H7 (cell line): ENCODE measurements at places on chromosomes 5 and 9.

DNA sequence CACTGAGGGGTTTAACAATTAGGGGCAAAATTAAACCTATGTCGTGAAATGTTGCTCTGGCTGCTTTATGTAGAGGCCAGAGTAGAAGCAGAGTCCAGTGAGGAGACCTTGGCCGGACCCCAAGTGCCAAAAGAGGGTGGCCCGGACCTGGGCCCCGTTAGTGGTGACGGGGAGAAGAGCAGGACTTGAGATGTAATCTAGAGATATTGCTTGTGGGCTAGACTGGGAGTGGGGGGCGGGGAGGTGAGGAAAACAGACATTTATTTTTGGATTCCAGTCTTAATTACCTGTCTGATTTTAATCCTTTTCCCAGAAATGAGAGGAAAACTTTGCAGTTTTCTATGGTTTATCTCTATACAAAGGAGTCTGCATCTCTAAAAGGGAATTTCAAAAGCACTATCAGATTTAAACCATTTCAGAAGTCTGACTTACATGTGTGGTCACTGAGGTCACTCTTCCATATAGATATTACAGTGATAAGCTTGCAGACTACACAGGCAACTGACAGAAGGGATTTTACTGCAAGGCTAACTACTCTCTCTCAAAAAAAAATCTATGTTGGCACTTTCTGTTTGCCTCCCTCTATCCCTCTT, 108.1 kb downstream of the MED27 start:
- no peak for DNase-seq

DNA sequence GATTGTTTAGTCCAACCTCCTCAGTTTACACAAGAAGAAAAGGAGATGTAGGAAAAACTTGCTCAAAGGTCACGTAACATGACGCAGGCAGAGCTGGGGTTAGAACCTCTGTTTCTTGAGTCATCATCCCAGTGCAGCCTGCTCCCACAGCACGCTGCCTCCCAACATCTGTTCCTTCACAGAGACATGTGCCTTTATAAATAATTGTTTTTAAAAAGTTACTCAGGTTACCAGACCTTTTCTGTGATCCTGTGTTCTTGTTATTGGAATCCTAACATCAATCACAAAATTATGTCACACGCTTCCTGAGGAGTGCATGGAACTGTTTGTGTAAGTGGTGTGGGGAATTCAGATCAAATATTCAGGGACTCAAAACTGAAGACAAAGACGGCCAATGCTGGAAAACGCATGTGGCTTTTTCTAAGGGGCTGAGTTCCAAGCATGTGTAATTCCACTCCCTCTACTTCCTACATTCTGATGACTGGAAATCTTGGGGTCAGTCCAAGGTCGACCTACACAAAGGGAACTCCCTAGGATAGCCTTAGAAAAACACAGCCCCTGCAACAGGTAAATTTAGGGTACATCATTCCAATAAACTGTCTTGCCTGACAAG, 184.3 kb downstream of the TSSK1B start:
- DNase-seq: no peak

DNA sequence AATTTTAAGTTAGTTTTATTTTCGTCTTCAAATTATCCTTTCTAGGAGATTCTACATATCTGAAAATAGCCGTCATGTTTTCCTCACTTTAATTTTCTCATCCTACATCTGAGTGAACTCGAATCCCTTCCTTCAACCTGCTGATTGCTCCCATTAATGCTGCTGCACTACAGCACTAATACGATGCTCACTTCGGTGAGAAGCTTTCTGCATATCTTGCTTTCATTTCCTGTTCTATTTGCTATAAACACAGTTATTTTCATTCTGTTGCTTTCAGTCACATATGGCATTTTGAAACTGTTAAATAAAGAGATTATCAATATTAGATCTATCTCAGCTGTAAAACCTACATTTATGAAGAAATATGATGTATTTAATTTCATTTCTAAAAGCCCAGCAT, 749.2 kb downstream of the EFNA5 start:
- no peak for DNase-seq

DNA sequence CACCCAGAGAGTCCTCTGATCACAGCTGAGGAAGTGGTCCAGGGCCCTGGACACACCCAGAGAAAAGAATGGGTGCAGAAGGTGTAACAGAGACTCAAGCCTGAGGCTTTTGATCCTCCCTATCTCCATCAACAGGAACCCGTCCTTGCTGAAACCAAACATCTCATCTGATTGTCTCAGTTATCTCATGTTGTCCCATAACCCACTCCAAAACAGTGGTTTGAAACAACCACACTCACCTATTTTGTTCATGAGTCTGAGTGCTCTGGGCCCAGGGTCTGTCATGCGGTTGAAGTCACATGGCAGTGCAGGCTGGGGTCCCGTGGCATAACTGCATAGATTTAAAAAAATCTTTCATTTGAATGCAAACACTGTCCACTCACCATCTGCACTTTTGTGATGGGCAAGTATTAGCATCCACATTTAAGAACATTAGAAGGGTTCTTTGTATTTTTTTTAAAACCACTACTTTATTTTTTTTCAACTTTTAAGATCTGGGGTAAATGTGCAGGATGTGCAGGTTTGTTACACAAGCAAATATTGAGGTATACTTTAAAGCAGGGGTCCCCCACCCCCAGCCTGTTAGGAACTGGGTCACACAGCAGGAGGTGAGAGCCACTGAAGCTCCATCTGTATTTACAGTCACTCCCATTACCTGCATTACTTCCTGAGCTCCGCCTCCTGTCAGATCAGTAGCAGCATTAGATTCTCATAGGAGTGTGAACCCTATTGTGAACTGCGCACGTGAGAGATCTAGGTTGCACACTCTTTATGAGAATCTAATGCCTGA, 255.8 kb downstream of the ROR2 start:
- no peak for DNase-seq

DNA sequence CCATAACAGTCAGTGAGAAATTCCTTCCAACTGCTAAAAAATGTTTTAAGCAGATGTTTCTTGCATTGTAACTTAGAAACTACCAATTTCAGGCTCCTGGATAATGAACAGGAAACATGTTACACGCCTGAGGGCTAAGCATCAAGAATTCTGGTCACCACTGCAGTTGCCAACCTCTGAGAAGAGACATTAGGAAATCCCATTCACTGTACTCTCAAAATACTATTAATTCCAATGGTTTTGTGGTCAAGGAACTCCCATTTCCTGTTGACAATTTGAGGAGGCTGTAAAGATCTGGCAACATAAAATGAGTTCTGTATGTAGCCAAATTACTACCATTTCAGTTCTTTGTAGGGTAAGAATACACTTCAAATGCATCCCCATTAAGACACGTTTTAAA, 456.0 kb upstream of the MEF2C start:
- no peak for DNase-seq

DNA sequence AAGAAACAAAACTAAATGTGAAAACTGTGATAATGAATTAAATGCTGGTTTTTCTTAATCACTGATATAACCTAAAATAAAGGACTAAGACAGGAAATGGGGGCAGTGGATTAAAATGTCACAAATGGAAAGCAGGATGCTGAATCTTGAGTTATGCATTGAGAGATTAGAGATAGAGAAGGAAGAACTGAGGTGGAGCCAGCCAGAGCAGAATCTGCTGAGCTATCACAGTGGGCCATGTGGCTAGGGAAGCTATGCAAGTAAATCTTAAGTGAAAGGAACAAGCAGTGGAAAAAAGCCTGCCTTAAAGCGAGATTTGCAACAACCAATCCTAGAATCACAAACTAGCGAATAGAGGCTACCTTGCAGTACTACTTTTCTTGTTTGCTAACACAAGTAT, 188.5 kb upstream of the RASA1 start:
- no peak for DNase-seq

DNA sequence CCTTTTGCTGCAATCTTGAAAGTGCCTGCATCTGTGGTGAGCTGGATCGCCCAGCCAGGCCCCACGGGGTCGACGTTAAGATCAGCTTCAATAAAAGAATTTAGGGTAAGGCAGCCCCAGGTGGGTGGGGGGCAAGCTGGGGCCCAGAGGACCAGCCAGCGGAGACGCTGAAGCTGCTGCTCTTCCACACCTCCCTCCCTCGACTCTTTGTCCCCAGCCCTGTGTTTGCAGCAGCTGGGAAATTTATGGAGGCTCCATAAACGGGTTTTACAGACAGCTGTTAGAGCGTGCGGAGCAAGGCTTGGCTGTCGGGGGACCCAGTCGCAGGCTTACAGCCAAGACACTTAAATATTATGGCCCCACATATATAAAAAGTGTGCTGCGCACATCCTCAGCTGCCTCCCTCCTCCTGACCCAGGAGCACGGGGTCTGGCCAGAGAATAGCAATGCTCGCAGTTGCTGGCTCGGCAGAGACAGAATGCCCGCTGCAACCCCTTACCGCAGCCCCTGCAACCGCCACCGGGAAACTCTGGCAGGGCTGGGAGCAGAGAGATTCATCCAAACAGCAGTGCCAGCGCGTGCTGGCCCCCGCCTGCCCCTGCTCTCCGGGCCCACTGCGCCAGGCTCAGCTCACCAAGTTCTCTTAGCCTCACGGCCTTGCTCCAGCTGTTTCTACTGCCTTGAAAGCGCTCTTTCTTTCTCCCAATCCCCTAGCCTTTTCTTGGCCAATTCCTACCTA, 28.4 kb upstream of the MVB12B start:
- DNase-seq: peak; percentile 72

GRCh38 chr5:76641514-76642120, 18.4 kb upstream of the F2RL2 start:
- peak; percentile 30 for DNase-seq

DNA sequence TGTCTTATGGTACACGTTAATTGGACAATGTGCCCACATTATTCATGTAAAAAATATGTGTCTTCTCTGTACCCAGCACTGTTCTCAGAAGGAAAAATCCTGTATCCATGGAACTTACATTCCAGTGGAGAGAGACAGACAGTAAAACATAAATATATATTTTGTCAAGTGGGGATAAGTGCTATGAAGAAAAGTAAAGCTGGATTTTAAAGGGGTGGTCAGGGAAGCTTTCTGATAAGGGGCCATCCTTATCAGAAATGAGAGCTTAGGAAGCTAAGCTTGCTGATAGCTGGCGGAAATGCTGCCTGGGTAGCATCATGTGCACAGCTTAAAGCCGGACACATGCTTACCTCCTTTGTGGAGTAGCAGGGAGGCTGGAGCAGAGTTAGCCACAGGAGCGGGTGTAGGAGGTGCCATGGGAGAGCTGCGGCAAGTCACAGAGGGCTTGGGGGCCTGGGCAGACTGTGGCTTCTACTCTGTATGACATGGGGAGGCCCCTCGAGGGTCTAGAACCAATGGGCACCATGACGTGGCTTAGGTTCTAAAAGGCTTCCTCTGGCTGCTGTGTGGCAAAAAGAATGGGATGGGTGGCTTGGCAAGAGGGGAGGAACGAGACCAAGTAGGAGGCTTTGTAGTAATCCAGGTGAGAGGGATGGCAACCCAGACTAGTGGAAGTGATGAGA, 141.7 kb downstream of the FGF1 start:
- DNase-seq: no peak
